ENCODE measurements at places on chromosomes 7 and 10. TPM values are rescaled to one million over a fixed set of nuclear protein-coding genes. Genes with fewer than 3 reads are reported as not detected.

Gene NUTM2E
- not detected for total RNA-seq

Gene SPDYE8
- total RNA-seq, result not detected

Gene IDI2
- not detected for total RNA-seq

Gene FAM237B
- not detected for total RNA-seq

Gene SLF2
- 19.3 TPM for total RNA-seq

Gene CARD11
- total RNA-seq, result 0.42 TPM

Gene PNLIPRP2
- total RNA-seq, result not detected

Gene CTNNA3
- 42.3 TPM for total RNA-seq

Gene PSD
- total RNA-seq, result 2.3 TPM

Gene RBP3
- total RNA-seq, result not detected

Gene PTF1A
- not detected for total RNA-seq

Gene CFAP46
- 1.7 TPM for total RNA-seq

Gene VWC2
- 5.9 TPM for total RNA-seq

Gene LRIT1
- not detected for total RNA-seq

Gene LIPN
- not detected for total RNA-seq

Gene EPO
- not detected for total RNA-seq

Gene PON3
- total RNA-seq, result 1.6 TPM

Gene PDE6C
- total RNA-seq, result not detected

Gene MSS51
- 2.3 TPM for total RNA-seq

Gene CCDC3
- total RNA-seq, result 25.5 TPM

Gene PGAM2
- total RNA-seq, result 799 TPM

Gene PTPRE
- 14.2 TPM for total RNA-seq

Gene TMEM176A
- 110 TPM for total RNA-seq

Gene ERVW-1
- not detected for total RNA-seq

Gene NPFFR1
- 0.05 TPM for total RNA-seq

Gene JCAD
- 52.8 TPM for total RNA-seq

Gene OR9A2
- total RNA-seq, result not detected

Gene ADAM22
- 3.1 TPM for total RNA-seq

Gene DKK1
- total RNA-seq, result not detected

Gene TMEM178B
- total RNA-seq, result 24.4 TPM

Gene PAOX
- 2.9 TPM for total RNA-seq

Gene LIPK
- not detected for total RNA-seq

Gene GDF2
- not detected for total RNA-seq

Gene BEND7
- total RNA-seq, result 16.2 TPM

Gene SPAM1
- total RNA-seq, result not detected

Gene CYP3A4
- 0.32 TPM for total RNA-seq

Gene ACSM6
- not detected for total RNA-seq

Gene PRR15
- total RNA-seq, result 1.3 TPM

Gene MYPN
- 62.2 TPM for total RNA-seq

Gene ASIC3
- 4.0 TPM for total RNA-seq

Gene DDC
- not detected for total RNA-seq

Gene SH2D4B
- not detected for total RNA-seq

Gene AKR1C1
- 119 TPM for total RNA-seq

Gene OR2A12
- total RNA-seq, result not detected

Gene TUBB8
- not detected for total RNA-seq

Gene NPC1L1
- total RNA-seq, result 0.09 TPM

Gene PKD1L1
- total RNA-seq, result 1.8 TPM

Gene TEX36
- total RNA-seq, result not detected

Gene PNLIPRP1
- total RNA-seq, result not detected

Gene CCDC7
- total RNA-seq, result 25.7 TPM

Gene ACHE
- 8.5 TPM for total RNA-seq

Gene OLAH
- 0.42 TPM for total RNA-seq

Gene SLC29A4
- 12.5 TPM for total RNA-seq

Gene TSPAN33
- 12.3 TPM for total RNA-seq

Gene PROSER2
- 1.8 TPM for total RNA-seq

Gene SNX10
- total RNA-seq, result 7.1 TPM

Gene FAM25A
- not detected for total RNA-seq

Gene SLC26A3
- total RNA-seq, result not detected

Gene MRC1
- total RNA-seq, result 82.5 TPM
